ENCODE measurements at places on chromosomes 6 and 20. TPM values are rescaled to one million over a fixed set of nuclear protein-coding genes. Genes with fewer than 3 reads are reported as not detected.

- DNase-seq, result no peak
Observed at GRCh38 chr6:158903801-158904200, 84.6 kb upstream of the EZR start.

- no peak for DNase-seq
Observed at GRCh38 chr6:88535306-88535705, 369.2 kb upstream of the CNR1 start.

DNA sequence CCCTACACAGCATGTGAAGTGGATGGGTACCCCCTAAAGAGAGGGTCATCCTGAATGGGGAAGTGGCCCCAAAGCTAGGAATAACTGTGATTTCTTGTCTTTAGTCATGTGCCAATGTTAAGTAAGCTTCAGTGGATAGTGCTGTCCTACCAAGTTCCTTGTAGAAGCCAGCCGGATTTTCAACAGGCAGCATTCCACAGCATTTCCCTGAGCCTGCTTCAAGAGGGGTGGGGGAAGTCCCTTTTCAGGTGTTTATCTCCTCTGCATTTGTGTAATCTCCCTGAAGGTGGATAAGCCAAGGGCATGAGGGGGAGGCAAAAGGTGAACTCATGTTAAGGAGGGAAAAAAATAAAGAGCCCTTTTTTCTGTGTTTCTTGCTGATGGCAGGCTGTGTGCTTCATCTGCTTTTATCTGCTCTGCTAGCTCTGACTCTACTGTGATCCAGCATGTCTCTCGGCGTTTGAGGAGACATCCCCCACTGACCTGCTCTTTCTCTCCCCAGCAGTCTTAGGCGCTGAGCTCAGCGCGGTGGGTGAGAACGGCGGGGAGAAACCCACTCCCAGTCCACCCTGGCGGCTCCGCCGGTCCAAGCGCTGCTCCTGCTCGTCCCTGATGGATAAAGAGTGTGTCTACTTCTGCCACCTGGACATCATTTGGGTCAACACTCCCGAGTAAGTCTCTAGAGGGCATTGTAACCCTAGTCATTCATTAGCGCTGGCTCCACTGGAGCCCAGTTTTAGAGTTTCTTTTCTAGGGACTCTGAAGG, 1.9 kb downstream of the EDN1 start:
- no peak for DNase-seq

CTCFL gene
- total RNA-seq, result not detected

NKX2-2 gene
- not detected for total RNA-seq
